ENCODE measurements at places on chromosomes 6 and 20. TPM values are rescaled to one million over a fixed set of nuclear protein-coding genes. Genes with fewer than 3 reads are reported as not detected.

DNA sequence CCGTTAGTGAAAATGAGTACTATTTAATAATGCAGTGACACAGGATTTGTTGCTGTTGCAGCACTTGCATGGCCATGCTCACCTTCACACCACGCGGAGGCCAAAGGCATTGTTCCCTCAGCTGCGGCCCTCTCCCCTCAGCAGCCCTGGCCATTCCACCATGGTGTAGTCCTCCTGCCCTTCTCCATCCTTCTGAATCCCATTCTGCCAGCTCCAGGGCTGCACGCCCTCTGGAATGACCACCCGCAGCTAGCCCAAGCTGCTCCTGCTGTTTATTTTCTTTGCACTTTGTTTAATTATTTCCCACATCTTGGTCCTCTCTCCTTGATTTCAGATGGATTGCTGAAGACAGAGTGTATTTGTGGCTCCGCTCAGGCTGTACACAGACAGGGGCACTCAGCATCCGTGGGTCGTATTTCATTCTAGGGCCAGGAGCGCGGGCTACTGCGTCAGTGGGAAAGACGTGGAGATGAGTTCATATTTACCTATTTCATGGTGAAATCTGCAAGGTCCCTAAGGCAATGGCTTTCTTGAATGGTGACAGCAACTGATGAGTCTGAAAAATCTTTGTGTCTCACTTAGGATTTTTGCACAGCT is 81.4 kb upstream of the DUSP22 start:
- DNase-seq, result no peak

DNA sequence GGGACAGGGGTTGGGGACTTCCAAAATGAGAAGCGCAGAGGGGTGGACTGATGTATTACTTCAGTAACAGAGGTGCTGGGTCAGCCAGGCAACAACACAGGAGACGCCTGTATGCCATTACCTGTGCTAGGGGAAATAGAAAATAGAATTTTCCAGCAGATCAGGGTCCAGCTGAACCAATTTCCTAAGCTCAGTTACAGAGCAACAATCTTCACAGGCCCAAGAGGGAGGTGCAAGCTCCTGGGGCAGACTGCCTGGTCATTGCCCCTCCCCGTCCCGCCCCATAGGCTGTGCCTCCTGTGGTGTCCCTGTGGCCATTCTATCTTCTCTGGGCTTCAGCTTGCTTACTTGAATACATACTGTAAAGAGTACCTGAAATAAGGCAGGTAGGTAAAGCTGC is 3.7 kb downstream of the KCNK5 start:
- no peak for DNase-seq

- DNase-seq, result no peak
These were observed 114.6 kb downstream of the SYNDIG1 start for GRCh38 chr20:24584078-24584477.

DNA sequence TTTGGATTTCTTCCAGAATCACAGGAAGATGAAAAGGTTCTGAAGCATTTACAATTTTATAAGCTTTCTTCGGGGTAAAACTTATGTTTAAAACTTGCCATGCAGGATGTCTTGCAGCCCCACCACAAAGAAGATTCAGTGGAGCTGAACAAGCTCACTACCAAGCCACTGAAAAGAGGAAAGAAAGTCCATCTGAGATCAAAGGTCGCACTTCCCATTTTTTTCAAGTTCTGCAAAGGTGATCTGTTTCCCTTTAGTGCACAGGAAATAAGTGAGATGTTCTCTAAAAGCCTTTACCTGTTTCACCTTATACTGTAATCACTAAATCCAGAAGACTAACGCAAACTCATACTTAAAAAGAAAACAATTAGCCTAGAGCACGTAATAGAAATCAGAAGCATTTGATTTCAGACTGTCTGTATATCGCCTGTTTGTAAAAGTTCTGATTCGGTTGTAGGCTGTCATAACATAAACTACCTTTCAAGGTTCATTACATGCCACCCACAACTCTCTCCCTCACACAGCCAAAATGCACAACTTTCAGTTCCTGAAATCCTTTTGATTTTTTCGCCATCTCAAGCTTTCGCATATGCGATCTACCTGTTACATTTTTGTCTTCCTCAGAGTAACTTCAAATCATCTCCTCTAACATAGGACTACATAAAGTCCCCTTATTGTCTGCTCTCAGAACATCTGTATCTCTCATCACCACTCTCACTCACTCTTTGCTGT is 1.8 kb downstream of the ECHDC1 start:
- no peak for DNase-seq

L3MBTL1 gene
- 6.2 TPM for total RNA-seq

EEF1A2 gene
- total RNA-seq, result 1.7 TPM

Measured in fibroblast of lung (primary cell).